ENCODE measurements at places on chromosomes 4 and X.

GRCh38 chrX:96407981-96408380, 276.7 kb upstream of the DIAPH2 start:
- DNase-seq: no peak

DNA sequence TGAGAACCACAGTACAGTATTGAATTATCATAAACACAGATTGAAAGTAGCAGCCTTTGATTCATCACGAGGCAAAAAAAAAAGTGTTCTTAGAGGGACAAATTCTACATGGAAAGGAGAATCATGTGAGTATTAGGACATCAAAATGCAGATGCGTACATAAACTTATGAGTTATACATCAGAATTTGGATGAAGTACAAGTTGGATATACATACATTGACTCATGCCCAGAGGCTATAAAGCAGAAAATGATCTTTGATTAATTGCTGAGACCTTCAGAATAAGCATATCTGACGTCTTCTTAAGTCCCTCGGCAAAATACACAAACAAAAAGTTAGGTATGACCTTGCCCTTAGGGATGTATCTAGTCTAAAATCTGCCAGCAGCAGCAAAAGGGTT, 206.4 kb downstream of the LDB2 start:
- DNase-seq: peak; percentile 69

DNA sequence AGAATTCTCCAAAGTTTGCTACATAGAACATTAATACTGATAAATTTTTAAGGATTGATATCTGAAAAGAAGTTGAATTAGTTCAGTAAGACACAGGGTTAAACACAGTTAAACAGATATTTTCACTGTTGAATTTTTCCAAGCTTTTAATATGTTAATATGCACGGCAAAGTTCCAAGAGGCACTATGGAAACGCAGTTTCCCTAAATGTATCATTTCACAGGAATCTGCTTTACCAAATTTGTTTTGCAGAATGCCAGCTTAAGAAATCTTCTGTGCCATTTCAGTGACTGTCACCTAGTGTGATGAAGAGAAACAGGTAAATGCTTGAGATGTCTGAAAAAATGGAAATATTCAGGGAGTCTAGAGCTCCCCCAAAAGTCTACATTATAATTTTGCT, 395.9 kb upstream of the GRIA3 start:
- DNase-seq: no peak

GRCh38 chr4:73067971-73068394, 1.5 kb downstream of the COX18 start:
- DNase-seq: peak; percentile 21

GRCh38 chrX:16516232-16516876, 133.6 kb upstream of the S100G start:
- DNase-seq: peak; percentile 78

DNA sequence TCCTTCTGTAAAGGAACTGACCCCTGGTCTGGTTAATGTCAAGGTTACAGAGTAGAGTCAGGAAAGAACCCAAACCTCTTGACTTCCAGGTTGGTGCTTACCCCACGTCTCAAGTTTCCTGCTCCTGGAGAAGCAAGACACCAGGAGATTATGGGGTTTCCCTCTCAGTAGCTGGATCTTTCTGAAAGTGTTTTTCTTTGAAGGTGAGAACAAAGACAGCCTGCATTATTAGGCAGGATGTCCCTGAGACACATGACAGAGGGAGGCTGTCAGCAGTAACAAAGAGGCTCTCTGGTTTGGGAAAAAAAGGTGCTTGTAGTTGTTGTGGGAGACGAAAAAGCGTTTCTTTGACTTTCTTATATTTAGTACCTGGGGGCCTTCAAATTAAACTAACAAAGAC, 44.7 kb upstream of the IGFBP7 start:
- DNase-seq: no peak

- peak; percentile 55 for DNase-seq
These were observed 48.1 kb upstream of the ENPP6 start for GRCh38 chr4:184265546-184266351.

DNA sequence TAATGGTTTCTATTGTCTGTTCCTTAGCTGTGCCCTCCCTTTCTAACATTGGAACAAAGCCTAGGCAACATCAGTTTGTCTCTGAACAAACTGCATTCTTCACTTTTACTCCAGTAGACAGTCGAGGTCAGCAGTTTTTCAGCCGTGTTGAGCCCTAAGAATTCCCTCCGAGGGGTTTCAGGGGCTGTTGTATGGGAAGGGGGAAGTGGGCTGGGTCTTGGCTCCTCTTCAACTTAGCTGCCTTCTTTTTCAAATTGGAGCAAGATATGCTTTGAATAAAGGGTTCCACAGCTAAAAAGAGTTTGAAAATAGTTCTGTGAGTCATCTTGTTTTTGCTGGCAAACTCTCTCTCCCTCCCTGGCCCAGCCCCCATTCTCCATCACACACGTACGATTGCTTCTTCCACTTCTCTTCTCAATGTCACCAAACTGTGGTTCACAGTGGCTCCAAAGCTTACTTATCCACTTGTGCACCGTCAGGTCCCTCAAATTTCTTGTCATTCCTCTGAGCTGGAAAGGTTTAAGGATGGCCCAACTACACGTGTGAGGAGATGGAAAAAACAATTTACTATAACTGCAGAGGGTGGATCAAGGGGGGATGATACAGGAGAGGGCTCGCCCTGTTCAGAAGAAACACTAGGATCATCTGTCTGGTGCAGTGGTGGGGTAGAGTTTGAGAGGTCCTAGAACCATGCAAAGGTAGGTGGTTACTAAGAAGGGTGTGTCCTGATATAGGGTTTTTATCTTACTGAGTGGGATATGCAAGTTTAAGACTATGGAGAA, 9.2 kb upstream of the MAML3 start:
- peak; percentile 81 for DNase-seq

DNA sequence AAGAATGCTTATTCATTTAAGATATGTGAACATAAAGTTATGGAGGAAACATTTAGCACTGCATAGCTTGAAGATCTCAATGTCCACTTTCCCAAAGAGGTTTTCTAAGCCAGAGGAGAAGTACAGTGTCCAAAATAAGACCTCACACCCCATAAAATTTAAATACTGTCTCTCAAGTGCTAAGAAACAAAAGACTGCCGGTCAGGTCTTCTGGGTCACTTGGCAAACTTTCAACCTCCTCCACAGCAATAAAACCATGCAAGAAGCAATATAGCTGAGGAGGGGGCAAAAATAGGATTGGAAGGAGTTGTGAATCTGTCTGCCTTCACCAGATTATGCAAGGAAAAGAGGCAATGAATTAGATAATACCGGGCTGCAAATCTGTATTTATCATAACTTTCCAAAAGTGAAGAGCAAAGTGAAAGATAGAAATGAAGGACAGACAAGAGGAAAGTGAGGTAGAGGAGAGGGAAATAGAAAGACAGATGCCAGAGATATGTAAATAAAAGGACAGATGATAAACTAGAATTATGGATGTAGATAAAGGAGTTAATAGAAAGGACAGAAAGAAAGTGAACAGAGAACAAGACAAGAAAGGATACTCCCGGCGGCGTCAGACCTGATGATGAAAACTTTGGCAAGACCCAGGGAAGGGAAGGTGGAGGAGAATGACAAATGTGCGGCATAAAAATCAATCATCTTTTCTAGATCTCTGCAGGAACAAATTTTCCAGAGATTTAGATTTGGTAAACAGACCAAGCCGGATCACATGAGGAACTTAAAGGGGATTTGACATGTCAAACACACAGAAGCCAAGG, 152.7 kb upstream of the FAM241A start:
- no peak for DNase-seq

- DNase-seq: peak; percentile 81
These were observed 34.6 kb upstream of the SORBS2 start for GRCh38 chr4:185846505-185847150.

- peak; percentile 37 for DNase-seq
These were observed 124.4 kb downstream of the CPE start for GRCh38 chr4:165502916-165503907.

- DNase-seq: no peak
These were observed 20.1 kb upstream of the MAP7D3 start for GRCh38 chrX:136271300-136271699.

DNA sequence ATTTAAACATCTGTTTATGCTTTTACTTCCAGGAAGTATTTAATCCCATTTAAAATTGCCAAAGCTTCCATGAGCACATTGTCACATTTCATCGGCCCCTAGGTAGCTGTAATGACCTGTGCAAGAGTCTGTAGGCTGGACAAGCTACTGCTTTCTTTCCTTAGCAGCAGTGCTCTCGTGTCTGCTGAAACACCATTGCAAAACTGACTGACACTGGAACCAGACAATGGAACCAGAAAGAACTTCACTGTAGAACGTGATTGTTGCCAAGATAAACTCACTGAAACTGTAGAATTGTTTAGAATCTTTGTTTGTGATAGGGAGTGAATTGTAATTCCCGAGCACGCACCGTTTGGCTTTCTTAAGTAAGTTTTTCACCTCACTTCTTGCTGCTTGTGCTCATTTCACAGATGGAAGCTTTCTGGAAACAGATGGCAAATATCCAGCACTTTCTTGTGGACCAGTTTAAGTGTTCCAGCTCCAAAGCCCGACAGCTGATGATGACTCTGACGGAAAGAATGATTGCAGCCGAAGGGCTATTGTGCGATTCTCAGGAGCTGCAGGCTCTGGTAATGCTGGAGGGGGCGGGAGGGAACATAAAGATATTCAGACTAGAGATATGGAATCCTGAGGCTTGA, 36.9 kb downstream of the EVC start:
- peak; percentile 92 for DNase-seq

GRCh38 chrX:14630733-14631132, 101.4 kb downstream of the GLRA2 start:
- no peak for DNase-seq

DNA sequence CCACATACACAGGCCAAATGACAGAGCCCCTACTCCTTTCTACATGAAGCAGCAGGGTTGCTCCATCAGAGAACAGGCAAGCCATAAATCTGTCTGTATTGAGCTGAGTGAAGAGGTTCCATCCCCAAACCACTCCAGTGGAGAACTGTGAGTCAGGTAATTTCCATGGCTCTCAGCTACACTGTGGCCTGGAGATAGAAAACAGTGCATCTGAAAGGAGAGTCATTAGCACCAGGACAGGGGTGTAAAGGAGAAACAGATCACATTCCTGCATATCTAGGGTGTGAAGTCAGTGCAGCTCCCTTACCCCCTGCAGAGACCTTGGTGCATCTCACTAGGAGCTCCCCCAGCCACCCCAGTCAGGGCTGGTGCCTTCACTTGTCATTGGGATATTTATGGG, 314.7 kb downstream of the CHIC1 start:
- DNase-seq: peak; percentile 21

GRCh38 chr4:142516686-142517526, 329.2 kb downstream of the INPP4B start:
- peak; percentile 78 for DNase-seq

DNA sequence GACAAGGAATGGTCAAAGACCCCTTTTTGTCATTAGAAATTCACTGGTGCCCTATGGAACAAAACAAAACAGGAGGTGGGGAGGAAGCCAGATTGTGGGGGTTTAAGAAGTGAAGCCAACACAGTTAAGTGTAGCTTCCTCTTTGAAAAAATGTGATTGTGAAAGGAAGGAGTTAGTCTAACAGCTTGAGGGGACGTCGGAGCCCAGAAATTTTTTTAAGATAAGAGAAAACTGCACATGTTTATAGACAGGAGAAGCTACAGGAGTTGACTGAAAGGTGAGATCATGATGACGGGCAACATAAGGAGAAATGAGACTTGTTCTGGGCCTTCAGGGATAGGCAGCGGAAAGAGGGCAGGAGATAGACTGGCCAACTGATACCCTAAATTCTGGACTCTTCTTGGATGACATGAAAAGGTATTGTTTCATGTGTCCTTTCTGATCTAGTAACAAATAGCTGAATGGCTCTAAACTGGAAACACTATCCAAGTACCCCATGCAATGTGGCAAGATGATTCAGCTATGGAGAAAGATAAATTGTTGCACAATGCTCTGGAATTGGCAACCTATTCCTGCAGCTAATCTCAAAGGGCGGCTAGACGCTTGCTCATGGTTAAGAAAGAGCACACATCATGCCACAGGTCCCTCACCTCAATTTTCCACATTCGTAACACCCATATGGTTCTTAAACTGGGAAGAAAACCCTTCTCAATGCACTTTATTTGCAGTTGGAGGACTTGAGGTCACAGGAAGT, 3.7 kb upstream of the HDAC8 start:
- DNase-seq: peak; percentile 24

GRCh38 chr4:114279711-114280110, 300.3 kb upstream of the ARSJ start:
- no peak for DNase-seq

DNA sequence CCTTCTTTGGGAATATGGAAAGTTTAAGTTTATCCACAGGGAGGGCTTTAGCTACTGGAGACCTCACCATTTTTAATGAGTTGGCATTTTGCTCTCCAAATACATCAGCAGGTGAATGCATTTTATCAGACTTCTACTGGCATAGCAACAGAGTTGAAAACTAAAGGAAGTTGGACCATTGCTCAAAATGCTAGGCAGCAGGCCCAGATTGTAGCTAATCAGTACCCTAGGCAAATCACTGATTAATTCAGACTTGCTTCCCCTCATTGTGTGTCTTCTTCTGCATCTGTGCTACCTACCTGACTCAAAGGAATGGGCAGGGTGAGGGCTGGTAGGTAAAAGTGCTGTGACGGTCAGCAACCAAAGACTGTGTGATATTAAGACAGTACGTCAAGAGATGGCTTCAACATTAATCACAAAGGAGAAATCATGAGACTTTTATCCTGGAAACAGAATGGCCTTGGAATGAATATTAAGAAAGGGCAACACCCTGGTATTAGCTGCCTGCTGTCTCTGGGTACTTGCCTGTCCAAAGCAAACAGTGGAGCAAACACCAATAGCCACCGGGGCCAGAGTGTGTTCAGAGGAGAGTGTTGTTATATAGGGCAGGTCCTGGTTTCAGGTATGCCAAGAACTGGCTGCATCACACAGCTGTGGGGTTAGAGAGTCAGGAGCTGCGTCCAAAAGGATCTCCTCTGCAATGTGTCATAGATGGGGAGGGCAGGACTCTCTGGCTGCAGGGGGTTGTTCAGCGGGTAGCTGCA, 17.1 kb upstream of the SMIM20 start:
- DNase-seq: no peak

GRCh38 chrX:72045552-72046277, 86.0 kb downstream of the RTL5 start:
- no peak for DNase-seq

DNA sequence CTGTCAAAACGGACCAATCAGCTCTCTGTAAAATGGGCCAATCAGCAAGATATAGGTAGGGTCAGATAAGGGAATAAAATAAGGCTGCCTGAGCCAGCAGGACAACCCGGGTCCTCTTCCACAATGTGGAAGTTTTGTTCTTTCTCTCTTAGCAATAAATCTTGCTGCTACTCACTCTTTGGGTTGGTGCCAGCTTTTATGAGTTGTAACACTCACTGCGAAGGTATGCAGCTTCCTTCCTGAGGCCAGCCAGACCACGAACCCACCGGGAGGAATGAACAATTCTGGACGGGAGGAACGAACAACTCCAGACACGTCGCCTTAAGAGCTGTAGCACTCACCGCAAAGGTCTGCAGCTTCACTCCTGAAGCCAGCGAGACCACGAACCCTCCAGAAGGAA, 287.8 kb downstream of the RAPGEF2 start:
- peak; percentile 99 for DNase-seq
